OCI-LY7 (cell line): ENCODE measurements at places on chromosomes 5 and 9.

- no peak for DNase-seq
Observed at GRCh38 chr9:133737071-133737773, 930 bp downstream of the SARDH start.

DNA sequence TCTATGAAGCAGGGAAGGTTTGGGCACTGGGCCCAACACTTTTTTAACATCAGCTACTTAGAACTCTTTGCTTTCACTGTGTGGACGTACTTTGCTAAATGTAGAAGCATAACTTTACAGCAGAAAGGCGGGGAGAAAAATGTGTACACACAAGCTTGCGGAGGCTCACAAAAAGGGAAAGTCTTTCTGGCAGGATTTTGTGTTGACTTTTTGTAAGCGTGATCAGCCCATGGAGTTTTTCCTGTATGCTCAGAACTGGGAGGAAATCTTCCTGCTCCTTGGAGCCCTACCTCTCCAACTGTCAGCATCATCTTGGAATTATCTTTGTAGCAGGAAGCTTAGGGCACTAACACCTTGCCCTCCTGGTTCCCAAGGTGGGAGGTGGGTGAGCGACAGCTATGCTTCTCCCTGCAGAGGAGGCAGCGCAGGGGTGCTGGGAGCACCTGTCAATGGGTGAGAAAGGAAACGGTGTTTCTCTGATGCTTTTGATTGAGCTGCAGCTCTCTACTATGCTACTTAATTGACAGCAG, 321.9 kb downstream of the GADD45G start:
- no peak for DNase-seq

- no peak for DNase-seq
Observed at GRCh38 chr9:24095246-24095645, 269.2 kb upstream of the ELAVL2 start.

DNA sequence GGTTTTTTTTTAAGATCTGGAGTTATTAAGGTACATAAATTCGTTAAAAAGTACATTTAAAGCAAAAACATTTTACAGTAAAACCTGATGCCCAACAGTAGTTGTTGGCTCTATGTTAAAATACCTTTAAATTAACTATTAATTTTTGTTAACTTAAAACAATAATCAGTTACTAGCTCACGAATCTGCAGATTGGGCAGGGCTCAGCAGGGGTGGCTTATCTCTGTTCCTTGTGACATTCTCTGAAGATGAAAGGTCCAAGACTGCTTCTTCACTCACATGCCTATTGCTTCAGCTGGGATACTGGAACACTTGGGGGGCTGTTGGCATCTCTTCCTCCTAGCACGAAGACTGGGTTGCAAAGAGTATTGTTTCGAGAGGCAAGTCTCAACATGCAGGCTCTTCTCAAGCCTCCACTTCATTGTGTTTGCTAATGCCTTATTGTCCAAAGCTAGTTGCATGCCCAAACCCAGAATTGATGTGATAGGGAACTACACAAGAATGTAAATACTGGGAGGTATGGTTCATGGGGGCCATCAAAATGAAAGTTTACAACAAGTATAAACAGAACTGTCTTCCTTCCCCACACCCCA, 46.6 kb downstream of the MAP3K1 start:
- DNase-seq, result no peak

GRCh38 chr9:78351816-78352215, 54.9 kb downstream of the PSAT1 start:
- no peak for DNase-seq

DNA sequence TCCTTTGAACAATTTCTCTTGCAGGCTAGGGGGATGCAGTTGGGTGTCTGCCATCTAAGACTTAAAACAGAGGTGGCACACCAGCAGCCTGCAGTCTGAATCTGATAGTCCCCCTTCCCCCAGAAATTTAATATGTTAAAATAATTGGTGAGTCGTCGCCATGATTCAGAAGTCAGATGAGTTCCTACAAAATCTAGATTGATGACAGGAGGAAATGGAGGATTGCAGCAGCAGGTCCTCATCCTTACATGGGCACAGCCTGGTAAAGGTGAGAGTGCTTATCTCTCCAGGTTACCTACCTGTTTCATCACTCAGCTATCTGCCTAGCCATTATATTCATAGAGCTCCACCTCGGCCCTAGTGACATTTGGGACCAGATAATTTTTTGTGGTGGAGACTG, 112.3 kb downstream of the PCSK1 start:
- no peak for DNase-seq
